ENCODE measurements at places on chromosomes 4 and X. TPM values are rescaled to one million over a fixed set of nuclear protein-coding genes. Genes with fewer than 3 reads are reported as not detected.

C4orf51 gene
- total RNA-seq, result not detected

TBC1D9 gene
- total RNA-seq, result 58.6 TPM

PNMA5 gene
- total RNA-seq, result not detected

SHROOM4 gene
- 27.8 TPM for total RNA-seq

ARHGEF38 gene
- not detected for total RNA-seq

PRSS12 gene
- 0.56 TPM for total RNA-seq

RIBC1 gene
- 0.36 TPM for total RNA-seq

UBE2K gene
- 20.0 TPM for total RNA-seq

MSANTD1 gene
- 0.27 TPM for total RNA-seq

PABPC1L2A gene
- not detected for total RNA-seq

KDR gene
- 144 TPM for total RNA-seq

CCDC160 gene
- total RNA-seq, result not detected

CENPVL2 gene
- not detected for total RNA-seq

OTC gene
- total RNA-seq, result not detected

EDNRA gene
- 5.0 TPM for total RNA-seq

C1QTNF7 gene
- total RNA-seq, result not detected

DCLK2 gene
- 2.2 TPM for total RNA-seq

ARAP2 gene
- total RNA-seq, result 0.27 TPM

GYG2 gene
- total RNA-seq, result under 0.01 TPM

TMEM175 gene
- total RNA-seq, result 8.0 TPM

ZNF157 gene
- not detected for total RNA-seq

GAGE13 gene
- total RNA-seq, result not detected

ARHGAP24 gene
- 80.2 TPM for total RNA-seq

RTL5 gene
- total RNA-seq, result 0.09 TPM

MAGEB1 gene
- total RNA-seq, result not detected

RAB33A gene
- 1.2 TPM for total RNA-seq

LAP3 gene
- 143 TPM for total RNA-seq

FAM241A gene
- 9.7 TPM for total RNA-seq

CDKL2 gene
- total RNA-seq, result under 0.01 TPM

MAP7D2 gene
- total RNA-seq, result 0.36 TPM

SPIN2A gene
- total RNA-seq, result 0.19 TPM

CT45A2 gene
- total RNA-seq, result not detected

MAGED4 gene
- 10.5 TPM for total RNA-seq

C4orf50 gene
- total RNA-seq, result not detected

NDUFA1 gene
- total RNA-seq, result 131 TPM

FHDC1 gene
- under 0.01 TPM for total RNA-seq

ZAR1 gene
- not detected for total RNA-seq

FANCB gene
- 4.0 TPM for total RNA-seq

COL4A6 gene
- 3.5 TPM for total RNA-seq

FABP2 gene
- not detected for total RNA-seq

RIPPLY1 gene
- total RNA-seq, result not detected

CT45A3 gene
- total RNA-seq, result not detected

MUC7 gene
- not detected for total RNA-seq

ADGRL3 gene
- total RNA-seq, result 4.3 TPM

GRPR gene
- 0.09 TPM for total RNA-seq

CT45A1 gene
- not detected for total RNA-seq

IL3RA gene
- 13.1 TPM for total RNA-seq

FAAH2 gene
- 0.09 TPM for total RNA-seq

LRP2BP gene
- total RNA-seq, result 0.45 TPM

PPP4R3C gene
- total RNA-seq, result not detected

PRDM5 gene
- total RNA-seq, result 6.5 TPM

CPE gene
- total RNA-seq, result 1.9 TPM

AMTN gene
- 0.09 TPM for total RNA-seq

CXXC4 gene
- under 0.01 TPM for total RNA-seq
